ENCODE measurements at places on chromosomes 11 and 22. TPM values are rescaled to one million over a fixed set of nuclear protein-coding genes. Genes with fewer than 3 reads are reported as not detected.

OR51A7 gene
- not detected for total RNA-seq

OR2D2 gene
- 0.24 TPM for total RNA-seq

OR52I2 gene
- total RNA-seq: not detected

TFIP11 gene
- total RNA-seq: 26.2 TPM

MPEG1 gene
- total RNA-seq: not detected

SHISAL1 gene
- 4.3 TPM for total RNA-seq

OR2AT4 gene
- total RNA-seq: not detected

DMC1 gene
- total RNA-seq: 5.0 TPM

C1QTNF6 gene
- 2.3 TPM for total RNA-seq

ADORA2A gene
- total RNA-seq: 13.5 TPM

RPS13 gene
- total RNA-seq: 1,155 TPM

THY1 gene
- 515 TPM for total RNA-seq
